ENCODE measurements at places on chromosomes 5 and 9.

GRCh38 chr9:134929193-134930158, 11.8 kb upstream of the FCN1 start:
- DNase-seq, result no peak

DNA sequence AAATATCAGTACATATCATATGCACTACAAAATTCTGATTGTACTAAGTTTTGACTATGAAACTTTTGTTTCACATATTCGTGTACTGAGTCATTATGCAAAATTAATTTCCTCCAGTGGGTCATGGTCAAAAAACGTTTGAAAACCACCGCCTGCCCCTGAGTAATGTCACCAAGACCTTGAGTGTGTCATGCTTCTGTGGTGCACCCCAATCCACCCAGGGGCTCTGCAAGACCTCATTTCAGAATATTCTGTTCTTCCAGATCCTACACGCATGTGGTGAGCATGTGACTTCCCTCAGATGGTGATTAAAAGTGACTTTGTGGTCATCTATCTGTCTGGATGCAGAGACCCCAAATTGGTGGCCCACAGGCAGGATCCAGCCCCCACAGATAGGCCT, 31.0 kb downstream of the ABLIM3 start:
- no peak for DNase-seq

GRCh38 chr5:35294976-35295375, 64.7 kb upstream of the PRLR start:
- no peak for DNase-seq

DNA sequence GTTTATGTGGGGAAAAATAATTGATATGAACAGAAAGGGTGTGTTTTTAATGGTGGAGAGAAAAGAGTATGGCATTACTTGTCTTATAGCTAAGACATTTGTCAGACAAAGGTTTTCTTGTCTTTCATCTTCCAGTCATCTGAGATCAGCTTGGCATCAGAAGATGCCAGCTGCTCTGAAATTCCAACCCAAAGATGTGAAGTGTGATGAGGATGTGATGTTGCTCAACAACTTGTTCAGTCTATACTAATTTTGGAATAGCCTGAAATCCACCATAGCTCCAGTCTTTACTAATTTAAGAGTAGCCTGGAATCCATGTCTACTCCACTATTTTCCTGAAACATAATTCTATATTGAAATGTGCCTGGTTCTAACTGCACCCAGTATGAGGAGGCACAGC, 182.3 kb downstream of the CFAP90 start:
- DNase-seq, result no peak

GRCh38 chr9:136738960-136739359, 3.8 kb downstream of the LCN10 start:
- no peak for DNase-seq

- DNase-seq, result no peak
Observed at GRCh38 chr9:129996161-129996830, 46.7 kb downstream of the FNBP1 start.

GRCh38 chr9:92607773-92608172, 62.2 kb downstream of the IPPK start:
- peak; percentile 27 for DNase-seq

- DNase-seq, result no peak
Observed at GRCh38 chr5:131265311-131265803, 1.5 kb downstream of the CDC42SE2 start.

DNA sequence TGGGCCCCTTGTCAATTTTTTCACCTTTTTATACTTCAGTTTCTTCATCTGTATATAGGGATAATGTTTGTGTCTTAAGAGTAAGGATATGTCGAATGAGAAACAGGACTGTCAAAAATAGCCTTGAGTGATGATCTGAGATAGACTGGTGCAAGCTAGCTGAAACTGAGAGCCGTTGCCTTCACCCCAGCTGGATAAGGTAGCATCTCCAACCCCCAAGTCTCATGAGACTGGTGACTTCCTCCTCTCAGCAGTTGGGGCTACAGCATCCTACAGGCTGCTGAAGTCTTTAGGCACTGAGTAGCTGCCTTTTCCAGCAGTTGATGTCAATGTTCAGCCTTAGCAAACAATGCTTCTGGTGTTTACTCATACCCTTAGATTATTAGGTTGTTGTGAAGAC, 330.2 kb downstream of the OSTF1 start:
- DNase-seq, result no peak

DNA sequence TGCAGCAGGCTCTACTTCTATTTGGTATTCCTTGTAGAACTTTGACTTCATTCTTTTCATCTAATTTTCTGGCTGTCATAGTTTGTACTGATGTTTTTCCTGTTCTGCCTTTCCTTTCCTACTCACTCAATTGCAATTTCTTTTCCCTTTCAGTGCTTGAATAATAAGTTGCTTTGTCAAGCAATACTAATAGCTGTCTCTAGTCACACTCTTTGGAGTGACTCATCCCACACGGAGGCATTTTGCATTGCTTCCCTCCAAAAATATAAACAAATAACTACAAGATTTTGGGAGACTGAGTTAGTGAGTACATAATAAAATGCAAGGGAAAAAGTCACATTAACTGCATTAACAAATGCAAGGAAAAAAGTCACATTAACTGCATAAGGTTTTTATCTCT, 465.9 kb downstream of the CDH9 start:
- no peak for DNase-seq

DNA sequence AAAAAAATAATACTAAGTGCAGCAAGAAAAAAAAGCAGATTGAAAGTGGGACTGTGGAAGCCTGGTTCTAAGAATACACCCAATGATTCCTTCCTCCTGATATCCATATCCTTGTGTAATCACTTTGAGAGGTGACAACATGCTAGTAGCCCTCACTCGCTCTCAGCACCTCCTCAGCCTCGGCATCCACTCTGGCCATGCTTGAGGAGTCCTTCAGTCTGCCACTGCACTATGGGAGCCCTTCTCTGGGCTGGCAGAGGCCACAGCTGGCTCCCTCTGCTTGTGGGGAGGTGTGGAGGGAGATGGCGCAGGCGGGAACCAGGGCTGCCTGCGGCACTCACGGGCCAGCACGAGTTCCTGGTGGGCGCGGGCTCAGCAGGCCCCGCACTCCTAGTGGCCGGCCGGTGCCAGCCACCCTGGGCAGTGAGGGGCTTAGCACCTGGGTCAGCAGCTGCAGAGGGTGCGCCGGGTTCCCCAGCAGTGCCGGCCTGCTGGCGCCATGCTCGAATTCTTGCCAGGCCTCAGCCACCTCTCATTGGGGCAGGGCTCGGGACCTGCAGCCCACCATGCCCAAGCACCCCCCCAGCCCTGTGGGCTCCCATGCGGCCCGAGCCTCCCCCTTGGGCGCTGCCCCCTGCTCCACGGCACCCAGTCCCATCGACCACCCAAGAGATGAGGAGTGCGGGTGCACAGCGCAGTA, 24.5 kb upstream of the SELENOP start:
- DNase-seq, result no peak

DNA sequence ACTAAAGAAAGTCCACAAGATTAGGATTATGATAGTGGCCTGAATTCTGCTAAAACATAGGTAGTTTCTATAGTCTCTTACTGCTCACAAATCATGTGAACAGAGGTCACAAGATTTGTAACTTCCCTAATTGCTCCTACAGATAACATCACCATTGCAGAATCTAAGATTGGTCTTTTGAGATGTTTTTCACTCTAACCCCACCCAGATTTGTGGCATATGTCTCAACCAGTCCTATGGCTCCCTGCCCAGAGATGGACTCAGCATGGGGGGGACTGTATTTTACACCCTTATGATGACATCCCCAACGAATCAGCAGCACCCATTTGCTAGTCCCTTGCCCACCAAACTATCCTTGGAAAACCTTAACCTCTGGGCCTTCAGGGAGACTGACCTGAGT, 1046.2 kb downstream of the CDH12 start:
- DNase-seq, result no peak

DNA sequence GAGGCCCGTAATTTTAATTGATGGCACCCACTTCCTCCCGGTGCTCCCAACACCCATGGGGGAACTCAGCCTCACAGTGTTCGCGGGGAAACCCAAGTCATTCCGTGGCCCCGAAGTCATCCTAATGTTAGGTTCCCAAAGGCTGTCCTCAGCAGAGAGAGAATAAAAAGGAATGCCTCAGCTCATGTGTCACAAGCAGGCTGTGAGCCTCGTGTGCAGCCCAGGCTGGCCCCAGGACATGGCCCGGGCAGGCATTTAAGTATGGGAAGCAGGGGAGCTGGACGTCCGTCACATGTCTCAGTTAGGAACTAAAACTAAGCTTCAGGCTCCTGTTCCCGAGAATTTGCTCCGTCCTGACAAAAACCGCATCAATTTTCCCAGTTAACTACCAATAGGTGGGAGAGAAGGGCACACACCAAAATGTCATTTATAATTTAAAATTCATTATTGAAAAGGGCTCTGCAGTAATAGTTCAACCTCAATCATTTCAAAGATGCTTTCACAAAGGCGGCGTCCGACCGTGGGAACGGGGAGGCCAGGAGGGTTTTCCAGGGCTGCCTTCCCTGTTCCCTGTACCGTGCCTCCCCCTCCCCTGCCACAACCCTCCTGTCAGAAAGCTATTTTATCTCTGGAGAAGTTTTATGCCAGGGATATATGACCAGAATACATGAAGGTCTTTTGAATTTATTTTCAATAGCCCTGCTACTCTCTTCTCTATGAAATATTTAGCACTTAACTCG, 137.3 kb downstream of the FSTL4 start:
- no peak for DNase-seq

DNA sequence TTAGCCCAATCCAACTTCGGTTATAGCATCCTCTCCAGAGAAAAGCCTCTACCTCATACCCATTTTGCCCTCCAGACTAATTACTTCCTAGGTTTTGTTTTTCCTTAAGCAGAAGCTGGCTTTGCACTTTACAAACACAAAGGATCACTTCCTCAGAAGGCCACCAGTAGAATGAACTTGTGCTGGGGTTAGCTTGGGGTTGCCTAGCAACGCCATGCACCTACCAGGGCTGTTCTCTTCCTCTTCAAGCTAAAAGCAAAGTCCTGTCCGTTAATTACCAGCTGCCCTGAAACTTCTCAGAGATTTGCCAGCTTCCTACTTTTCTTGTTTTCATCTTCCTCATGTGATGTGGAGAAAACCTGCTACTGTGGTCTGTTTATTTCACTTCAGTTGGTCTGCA, 132.0 kb upstream of the WWC1 start:
- peak; percentile 29 for DNase-seq

DNA sequence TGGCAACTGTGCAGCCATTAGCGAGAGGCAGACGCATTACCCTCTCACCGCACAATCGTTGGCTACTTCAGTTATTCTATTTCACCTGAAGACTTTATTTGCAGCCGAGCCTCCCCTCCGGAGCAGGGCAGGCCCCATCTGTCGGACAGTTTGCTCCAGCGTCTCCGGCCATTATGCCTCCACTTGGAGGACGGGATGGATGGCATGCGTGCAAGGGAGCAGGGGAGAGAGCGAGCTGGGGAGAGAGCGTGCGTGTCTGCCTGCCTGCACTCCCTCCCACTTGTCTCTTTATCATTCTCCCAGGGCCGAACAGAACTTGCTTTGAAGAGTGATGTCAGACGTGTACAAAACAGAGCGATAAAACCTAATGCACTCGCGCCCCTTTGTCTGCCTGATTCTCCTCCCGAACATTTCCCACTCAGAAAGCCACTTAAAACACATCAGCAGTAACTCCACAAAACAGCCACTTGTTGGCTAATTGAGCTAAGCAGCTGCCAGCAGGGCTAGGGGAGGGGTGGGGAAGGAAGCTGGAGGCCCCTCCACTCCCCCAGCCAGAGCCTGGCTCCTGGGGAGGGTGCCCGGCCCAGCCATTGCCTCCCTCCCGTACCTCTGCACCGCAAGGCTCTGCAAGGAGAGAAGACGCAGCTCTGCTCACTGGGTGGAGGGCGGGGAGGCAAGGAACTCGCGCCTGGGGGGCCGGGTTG, 43.4 kb upstream of the FUBP3 start:
- DNase-seq, result peak; percentile 94

DNA sequence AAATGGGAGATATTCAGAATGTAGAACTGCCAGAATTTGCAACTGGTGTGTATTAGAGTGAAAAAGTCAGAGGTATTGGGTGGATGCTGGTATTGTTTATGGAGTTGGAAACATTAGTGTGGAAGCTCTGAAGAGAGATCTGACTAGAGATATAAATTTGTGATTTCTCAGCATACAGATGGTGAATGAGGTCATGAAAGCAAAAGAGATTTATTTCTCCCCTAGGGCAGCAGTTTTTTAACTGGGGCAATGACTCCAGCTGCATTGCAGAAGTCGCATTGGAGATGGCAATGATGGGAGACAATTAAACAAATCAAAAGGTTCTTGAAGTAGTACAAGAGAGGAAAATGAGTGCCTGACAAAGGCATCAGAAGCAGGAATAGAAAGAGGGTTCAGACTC, 64.9 kb downstream of the CETN3 start:
- no peak for DNase-seq

GRCh38 chr9:73434826-73435225, 283.2 kb downstream of the ANXA1 start:
- DNase-seq, result no peak

DNA sequence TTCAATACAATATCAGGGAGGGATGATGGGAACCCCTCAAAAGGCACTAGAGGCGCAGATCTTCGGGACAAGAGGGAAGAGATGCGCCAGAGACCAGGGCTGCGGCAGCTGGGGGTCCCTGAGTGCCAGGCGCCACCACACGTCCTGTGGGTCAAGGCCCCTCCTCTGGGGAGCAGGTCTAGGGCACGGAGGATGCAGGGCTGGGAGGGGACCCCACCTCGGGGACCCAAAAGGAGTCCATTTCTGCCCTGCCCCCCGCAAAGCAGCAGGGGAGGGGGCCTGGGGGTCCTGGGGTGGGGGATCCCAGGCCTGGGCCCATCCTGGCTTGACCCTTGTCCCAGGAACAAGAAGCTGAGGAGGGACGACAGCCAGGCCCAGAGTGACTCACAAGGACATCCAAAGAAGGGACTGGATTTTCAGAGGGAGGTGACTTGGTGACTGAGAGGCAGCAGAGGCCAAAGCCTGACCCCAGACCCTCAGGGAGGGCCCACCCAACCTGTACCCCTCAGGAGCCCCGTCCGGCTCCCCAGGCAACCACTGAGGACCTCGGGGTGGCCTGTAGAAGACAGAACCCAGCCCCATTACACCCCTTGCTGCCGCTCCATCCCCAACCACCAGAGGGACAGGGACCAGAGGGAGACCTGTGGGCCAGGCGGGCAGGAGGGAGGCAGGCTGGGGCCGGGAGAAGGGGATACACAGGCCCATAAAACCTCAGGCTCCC, 54.2 kb downstream of the LRSAM1 start:
- DNase-seq, result no peak

- no peak for DNase-seq
Observed at GRCh38 chr5:96816411-96816939, 8.7 kb upstream of the ERAP1 start.

DNA sequence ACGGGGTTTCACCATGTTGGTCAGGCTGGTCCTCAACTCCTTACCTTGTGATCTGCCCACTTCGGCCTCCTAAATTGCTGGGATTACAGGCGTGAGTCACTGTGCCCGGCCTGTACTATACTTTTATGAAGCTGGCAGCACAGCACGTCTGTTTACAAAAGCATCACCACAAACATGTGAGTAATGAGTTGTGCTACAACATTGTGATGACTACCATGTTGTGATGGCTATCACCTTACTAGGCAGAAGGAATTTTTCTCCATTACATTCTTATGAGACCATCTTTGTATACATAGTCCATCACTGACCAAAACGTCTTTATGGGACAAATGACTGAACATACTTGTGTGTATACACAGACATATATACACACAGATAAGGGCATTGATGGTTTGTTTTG, 1019.0 kb downstream of the CDH18 start:
- DNase-seq, result no peak

- no peak for DNase-seq
Observed at GRCh38 chr9:5264219-5264595, 33.0 kb downstream of the INSL4 start.

GRCh38 chr5:141494761-141495452, 6.0 kb downstream of the PCDHGC5 start:
- no peak for DNase-seq
